ENCODE measurements at places on chromosomes 12 and 14.

GRCh38 chr14:61695695-61696527 lies 598 bp downstream of the HIF1A start:
- peak; percentile 89 for DNase-seq

DNA sequence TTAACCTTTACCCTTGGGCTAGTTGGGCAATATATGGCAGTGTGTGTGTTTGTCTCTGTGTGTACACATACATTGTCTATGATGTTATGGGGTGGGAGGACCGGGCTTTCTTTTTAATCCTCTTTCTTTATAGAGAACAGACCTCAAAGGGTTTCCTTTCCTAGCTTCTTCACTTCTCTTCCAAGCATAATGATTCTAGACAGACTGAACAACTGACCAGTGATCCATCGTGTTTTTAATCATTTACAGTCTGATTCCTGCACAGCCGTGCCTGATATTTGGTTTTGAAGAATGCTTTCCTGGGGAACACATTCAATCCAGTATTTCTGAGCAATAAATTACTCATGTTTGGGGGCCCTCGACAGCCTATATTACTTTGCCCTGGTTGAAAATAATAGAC lies 481.1 kb upstream of the DCN start:
- no peak for DNase-seq

GRCh38 chr14:100764471-100765115 lies 37.9 kb downstream of the DLK1 start:
- DNase-seq: peak; percentile 70

- DNase-seq: no peak
These were observed 8.8 kb upstream of the CLECL1 start for GRCh38 chr12:9741726-9742125.

GRCh38 chr14:56027916-56028712 lies 90.1 kb upstream of the PELI2 start:
- no peak for DNase-seq

- DNase-seq: no peak
These were observed 175.8 kb downstream of the DERA start for GRCh38 chr12:16086942-16087341.

GRCh38 chr14:100587763-100588411 lies 670 bp upstream of the BEGAIN start:
- DNase-seq: no peak

- no peak for DNase-seq
These were observed 440.4 kb downstream of the ADAMTS20 start for GRCh38 chr12:43111608-43112007.

DNA sequence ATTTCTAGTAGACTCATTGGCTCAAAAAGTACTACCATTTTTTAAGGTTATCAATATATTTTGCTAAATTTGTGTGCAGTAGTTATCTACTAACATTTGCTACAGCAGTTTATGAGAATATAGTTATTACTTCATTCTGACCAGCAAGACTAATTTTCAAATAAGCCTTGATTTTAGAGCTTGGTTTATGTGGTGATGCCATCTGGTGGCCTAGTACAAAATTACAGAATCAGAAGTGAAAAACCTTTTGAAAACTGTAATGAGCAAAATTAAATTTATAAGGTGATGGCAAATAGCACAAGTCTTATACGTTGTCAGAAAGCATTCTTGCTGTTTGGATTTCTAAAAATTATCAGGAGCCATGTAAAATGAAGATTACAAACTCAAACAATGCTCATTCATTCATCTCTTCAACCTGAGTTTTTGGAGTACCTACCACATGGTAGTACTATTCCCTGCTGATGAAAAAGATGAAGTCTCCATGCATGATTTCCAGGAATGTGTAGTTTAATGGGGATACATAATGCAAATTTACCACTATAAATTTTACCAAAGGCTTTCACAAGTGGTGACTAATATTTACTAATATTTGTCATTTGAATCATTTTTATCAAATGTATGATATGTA lies 51.0 kb downstream of the MAGOHB start:
- peak; percentile 16 for DNase-seq

DNA sequence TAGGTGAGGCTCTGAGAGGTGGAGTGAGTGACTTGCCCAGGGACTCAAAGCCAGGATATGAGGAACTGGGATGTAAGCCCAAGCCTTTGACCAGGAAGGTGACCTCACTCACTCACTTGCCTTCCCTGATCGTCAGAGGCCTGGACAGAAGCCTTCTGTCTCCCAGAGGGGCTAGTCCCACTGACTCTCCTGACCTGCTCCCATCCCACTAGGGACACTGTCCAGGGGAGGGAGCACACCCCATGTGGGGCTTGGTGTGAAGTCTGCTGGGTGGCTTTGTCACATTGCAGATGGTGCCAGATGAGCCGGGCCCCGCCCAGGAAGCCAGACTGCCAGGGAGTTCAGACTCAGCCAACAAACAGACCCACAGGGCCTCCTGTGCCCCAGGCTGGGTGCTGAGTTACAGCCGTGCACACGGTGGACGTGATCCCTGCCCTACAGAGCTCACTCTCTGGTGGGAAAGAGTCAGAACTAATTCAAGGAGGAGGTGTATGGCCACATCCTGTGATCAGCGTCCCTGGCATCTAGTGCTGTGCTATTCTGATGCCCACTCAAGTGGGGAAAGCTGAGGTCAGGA lies 28.3 kb downstream of the MMAB start:
- no peak for DNase-seq

GRCh38 chr12:1633459-1633858 lies 4.4 kb downstream of the WNT5B start:
- DNase-seq: no peak

DNA sequence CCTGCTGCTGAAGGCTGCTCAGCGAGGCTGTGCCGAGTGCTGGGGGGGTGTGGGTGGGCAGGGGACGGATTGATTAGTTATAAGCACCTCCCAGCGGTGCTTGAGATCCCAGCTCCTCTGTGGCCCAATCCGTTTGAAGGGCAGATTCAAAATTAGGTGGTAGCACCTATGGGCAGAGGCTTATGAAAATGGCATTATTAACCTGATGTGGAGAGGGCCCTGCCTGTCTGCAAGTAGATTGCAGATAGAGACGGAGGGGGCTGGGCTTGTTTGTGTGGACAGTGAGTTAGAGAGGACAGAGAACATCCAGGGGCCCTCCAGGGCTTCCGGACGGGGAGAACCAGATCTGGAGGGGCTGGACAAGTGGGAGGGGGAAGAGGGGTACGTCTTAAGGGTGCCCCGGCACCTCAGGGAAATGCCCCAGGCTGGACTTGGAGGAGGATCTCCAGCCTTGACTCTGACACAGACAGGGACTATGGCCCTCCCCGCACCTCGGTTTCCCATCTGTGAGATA lies at the start of gene RTL1:
Gene RTL1, minus strand, starts transcription at position 51 of the 514 bp plus-strand sequence. CDS start 18,934 bp downstream, outside the sequence.
- no peak for DNase-seq

- DNase-seq: no peak
These were observed 214.4 kb downstream of the FOXN3 start for GRCh38 chr14:89202413-89203190.

DNA sequence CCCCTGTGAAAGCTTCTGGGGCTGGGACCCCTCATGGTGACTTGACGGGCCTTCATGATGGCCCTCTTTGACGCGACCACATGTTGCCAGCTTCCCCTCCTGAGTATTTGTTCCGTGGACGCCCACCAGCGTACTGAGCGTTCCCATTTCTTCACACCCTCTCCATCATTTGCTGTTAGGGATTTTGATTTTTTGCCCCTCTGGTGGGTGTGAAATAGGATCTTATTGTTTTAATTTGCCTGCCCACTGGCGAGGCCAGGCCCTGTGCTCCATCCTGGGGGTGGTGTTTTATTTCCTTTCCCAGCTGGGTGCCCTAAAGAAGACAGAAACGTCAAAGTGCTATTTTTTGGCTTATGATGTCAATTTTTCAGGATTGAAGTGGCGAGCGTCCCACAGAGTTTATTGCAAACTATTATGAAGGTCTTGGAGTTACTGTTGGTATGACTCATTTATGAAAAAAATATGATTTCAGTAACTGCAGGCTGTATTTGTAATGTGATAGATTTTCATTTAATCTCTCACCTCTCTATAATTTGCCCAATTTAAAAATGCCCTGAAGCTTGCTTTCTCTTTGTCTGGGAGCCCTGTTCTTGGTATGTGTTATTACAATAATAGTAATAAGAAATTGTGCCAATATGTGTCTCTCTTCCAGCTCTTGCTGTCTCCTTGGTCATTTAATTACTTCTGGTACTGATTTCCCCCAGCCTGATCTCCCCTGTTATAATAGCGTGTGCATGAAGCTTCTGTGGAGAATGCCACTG lies 99.6 kb downstream of the SLC25A47 start:
- no peak for DNase-seq

DNA sequence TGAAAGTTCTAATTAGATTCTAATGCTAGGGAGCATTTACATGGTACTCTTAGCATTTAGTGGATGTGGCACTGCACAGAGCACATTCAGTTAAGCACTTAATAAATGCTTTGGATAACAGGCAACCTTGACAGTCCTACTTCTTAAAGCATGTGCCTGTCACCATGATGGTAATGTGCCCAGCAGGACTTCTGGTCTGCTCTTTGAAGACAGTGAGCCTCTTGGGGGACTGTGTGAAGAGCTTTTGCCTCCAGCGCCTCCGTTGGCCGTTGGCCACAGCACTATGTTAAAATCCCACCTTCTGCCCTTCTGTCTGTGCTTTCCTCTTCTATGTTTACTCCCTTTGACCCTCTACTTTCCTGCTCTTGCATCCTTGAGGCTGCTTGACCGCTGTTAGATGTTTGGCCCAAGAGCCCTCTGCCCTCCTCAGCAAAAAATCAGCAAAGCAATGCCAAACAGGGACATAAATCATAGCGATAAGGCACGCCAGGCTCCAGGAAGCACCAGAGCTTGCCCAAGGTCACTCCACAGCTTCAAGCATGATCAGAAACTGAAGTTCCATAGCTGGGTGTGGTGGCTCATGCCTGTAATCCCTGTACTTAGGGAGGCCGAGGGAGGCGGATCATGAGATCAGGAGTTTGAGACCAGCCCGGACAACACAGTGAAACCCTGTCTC lies 8.3 kb downstream of the CDKL1 start:
- DNase-seq: peak; percentile 40

GRCh38 chr14:61043506-61043905 lies 62.5 kb downstream of the SLC38A6 start:
- no peak for DNase-seq

DNA sequence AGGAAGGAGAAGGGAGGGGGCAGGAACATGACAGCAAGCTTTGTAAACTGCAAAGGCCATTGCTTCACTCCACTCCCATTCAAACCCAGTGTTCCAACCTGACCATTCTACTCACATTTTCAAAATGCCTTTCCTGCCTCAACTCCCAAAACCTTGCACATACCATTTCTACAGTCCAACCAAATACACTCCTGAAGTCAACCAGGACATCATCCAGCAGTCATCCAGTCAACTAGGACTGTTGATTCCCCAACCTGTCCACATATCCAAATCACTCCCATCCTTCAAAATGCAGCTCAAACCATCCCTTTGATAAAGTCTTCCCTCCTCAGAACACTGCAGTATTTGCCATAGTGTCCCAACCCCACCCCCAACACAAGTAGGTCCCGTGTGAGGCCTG lies 2.9 kb downstream of the SMUG1 start:
- DNase-seq: no peak

DNA sequence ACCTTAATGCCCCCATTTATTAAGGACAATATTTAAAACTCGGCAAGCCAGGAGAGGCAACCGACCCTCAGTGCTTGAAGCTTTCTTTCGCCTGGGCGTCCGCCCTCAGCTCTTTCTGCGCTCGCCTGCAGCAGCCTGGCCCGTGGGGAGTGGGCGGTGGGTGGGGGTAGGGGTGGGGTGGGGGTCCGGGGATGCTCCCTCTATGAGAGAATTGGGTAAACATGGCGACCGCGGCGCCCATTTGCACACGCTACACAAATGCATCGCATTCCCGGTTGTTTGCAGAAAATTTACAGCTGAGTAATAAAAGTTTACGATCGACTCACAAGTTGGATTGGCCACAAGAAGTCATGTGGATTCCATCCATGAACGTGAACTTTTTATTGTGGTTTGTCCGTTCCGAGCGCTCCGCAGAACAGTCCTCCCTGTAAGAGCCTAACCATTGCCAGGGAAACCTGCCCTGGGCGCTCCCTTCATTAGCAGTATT lies 7.7 kb downstream of the HOXC8 start:
- DNase-seq: no peak

DNA sequence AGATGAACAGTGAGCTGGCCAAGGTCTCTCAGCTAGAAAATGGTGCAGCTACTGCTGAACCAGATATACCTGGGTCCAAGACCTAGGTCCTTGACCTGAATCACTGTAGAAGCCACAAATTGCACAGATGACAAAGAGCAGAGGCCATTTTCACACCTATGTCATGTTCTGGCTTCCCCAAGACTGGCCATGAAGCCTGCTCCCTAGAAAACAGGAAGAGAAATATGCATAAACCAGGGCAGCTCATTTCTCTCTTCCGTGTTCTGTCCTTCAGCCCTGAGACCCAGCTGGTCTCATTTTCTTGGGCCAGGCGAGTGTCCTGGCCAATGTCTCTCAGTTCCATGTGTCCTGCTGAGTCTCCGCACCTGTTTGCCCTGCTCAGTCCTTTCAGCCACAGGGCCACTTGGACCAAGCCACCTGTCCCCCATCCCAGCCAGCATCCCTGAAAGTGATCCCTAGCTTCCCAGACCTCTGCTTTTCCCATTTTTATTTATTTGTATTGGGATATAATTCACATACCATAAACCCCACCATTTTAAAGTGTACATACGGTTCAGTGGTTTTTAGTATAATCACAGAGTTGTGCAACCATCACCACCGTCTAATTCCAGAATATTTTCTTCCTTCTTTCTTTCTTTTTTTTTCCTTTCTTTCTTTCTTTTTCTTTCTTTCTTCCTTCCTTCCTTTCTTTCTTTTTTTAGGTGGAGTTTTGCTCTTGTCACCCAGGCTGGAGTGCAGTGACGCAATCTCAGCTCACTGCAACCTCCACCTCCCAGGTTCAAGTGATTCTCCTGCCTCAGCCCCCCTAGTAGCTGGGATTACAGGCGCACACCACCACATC lies 27.0 kb downstream of the P2RX7 start:
- DNase-seq: no peak

DNA sequence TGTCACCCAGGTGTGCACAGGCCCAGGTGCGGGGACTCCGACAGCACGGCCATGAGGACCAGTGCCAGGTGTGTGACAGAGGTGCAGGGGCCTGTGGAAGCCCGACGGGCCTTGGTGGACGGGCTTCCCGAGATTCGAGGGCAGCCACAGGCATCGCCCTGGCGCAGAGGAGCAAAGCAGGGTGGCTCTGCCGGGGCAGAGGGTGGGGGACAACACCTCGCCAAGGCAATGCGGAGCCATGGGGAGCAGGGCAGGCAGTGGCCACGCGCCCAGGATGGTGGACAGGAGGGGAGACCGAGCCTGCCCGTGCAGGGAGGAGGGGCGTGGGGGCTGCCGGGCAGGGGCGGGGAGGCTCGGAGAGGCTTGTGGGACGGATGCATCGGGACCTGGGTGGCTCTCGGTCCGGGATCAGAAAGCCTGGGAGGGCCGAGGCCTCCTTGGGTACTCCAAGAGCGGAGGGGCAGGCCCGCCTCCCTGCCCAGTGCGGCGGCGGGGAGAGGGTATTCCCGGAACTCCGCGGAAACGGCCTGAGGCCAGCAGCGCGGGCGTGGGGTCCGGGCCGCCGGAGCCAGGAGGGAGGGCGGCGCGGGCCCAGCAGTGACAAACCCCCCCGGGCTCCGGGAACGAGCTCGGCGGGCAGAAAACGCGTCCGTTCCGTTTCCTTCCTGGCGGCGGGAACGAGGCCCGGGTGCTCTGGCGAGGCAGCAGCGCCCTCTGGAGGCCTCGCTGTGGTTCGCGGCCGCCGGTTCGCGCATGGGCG lies 1.6 kb downstream of the TMEM121 start:
- DNase-seq: peak; percentile 73

GRCh38 chr12:94819011-94819410 lies 168.7 kb upstream of the TMCC3 start:
- no peak for DNase-seq

GRCh38 chr12:42361909-42362646 lies 36.1 kb downstream of the PPHLN1 start:
- DNase-seq: no peak
